NCI-H2029 (cell line): ENCODE measurements at places on chromosomes 11 and 22.

DNA sequence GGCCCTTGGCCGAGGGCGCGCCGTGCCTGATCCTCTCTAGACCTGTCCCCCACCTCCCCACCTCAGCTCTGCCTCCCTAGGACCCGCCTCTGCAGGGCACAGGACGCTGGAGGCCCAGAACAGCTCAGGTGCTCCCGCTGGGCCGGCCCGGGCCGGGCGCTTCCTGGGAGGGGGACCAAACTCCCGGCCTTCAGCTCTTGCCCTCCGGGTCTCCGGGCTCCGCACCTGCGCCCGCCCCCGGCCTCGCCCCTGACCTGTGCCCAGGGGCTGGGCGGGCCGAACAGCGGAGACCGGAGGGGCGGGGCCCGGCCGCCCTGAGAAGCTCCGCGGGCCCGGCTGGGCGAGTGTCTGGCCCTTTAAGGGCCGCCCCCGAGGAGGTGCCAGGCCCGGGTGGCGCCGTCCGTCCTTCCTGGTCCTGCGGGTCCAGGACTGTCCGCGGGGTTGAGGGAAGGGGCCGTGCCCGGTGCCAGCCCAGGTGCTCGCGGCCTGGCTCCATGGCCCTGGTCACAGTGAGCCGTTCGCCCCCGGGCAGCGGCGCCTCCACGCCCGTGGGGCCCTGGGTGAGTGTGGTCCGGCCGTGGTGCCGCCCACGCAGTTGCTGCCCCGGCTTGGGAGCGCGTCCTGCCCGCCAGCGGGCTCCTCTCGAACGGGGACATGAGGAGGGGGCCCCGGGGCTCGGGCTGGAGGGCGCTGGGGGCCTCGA, at the start of gene SSH3:
SSH3 (plus strand) TSS at position 399 of the 703 bp plus-strand sequence; CDS start at position 495, 96 bp downstream.
- peak; percentile 65 for DNase-seq

DNA sequence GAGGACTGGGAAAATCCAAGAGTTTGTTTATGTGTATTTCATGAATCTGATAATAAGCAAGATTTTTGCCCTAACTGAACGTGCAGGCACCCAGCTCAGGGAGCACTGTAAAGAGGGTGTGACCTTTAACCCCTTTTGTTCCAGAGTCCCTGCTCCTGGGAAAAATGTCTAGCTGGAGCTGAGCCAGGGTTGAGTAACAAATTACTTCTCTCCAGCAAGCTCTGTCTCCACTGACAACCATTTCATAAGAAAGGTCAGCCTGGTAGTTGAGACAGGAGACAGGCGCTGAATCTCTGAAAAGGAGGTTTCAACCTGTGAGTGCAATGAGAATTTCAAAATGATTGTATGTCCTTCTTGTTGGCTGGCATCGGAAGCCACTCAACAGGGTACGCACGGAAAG, 156.4 kb upstream of the NARS2 start:
- DNase-seq = peak; percentile 47

- peak; percentile 41 for DNase-seq
These were observed 1313.6 kb downstream of the TBC1D22A start for GRCh38 chr22:48076008-48076407.

- DNase-seq = no peak
These were observed 173.7 kb upstream of the NECTIN1 start for GRCh38 chr11:119902656-119903231.

- no peak for DNase-seq
These were observed 60.5 kb upstream of the KCNQ1OT1 start for GRCh38 chr11:2760196-2760871.

DNA sequence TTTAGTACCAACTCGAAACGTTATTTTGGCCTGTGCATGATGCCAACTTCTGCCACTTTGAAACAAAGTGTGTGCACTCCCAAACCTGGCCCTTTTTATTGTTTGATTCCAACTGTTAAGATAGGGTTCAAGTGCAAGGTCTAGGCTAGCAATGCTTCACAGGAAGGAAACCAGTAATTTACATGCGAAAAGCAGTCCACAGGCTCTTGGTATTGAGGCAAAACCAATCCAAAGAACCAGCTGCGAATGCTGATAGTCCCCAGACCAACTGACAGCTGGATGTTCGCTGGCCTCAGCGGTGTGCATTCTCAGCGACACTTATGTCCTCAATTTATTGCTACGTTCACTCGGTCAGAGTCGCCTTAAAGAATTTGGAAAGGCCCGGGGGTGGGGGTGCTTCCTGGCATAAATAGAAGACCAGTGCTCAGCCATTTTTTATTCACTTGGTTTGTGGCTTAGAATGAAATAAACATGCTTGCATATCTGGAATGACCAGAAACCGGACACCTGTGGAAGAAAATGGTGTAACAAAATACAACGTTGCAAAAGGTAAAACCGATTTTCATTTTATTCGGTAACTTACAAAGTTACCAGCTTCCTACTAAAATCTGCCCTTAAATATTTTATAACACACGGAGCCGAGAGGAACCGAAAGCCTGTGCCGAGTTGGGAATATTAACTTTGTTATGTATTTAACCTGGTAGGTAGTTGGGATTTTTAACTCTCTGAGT, 1.6 kb downstream of the CPT1A start:
- DNase-seq = peak; percentile 38

DNA sequence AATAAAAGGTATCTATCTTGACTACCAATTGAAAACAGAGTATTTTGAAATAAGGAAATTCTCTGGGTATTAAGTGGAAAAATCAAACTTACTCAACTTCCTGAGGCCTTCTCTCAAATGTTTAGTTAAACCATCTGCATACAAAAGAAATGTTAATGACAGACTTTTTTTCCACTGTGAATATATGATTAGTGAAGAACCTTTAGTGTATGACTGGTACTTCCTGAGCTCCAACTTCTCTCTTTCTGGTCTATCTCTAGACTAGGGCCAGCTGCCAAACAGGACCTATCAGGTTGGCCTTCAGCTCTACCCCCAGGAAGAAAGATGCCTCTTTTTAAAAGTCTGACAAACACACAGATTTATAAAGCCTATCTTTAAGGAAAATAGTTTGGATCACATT, 68.8 kb upstream of the SCUBE2 start:
- no peak for DNase-seq

- no peak for DNase-seq
These were observed 10.2 kb downstream of the ADAMTS8 start for GRCh38 chr11:130418210-130418609.

DNA sequence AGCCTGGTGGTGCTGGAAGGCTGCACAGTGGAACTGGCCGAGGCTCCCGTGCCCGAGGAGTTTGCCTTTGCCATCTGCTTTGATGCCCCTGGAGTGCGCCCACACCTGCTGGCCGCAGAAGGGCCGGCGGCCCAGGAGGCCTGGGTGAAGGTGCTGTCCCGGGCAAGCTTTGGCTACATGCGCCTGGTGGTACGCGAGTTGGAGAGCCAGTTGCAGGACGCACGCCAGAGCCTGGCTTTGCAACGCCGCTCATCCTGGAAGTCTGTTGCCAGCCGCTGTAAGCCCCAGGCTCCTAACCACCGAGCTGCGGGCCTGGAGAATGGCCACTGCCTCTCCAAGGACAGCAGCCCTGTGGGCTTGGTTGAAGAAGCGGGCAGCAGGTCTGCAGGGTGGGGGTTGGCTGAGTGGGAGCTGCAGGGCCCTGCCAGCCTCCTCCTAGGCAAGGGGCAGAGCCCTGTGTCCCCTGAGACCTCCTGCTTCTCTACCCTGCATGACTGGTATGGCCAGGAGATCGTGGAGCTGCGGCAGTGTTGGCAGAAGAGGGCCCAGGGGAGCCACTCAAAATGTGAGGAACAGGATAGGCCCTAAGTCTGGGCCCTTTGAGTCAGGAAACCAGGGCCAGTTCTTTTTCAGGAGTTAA, 1.9 kb upstream of the SMDT1 start:
- DNase-seq = no peak

GRCh38 chr11:36509201-36509639, 852 bp downstream of the TRAF6 start:
- no peak for DNase-seq

DNA sequence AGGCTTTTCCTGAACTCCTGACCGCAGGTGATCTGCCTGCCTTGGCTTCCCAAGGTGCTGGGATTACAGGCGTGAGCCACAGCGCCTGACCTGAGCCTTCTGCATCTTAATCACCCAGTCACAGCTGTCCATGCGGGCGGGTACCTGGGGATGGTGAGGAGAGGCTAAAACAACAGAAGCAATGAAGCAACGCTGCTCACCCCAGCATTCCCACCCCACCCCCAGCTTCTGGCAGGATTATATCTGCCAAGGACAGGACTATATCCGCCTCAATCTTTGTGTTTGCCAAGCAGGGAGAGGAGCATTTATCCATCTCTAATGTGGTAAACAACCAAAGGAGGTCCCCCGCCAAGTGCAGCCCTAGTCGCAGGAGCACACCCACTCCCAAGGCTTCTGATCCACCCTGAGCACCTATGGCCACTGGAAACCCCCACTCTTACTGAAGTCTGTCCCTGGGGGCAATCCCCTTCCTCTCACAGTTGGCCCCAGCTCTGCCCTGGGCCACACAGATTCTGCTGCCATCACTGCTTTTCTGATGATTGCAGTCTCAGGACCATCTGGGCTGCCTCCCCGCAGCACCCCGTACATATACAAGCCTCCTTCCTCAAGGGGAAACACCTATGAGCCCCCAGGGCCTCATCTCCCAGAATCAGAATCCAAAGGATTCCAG, 8.8 kb upstream of the LGALS2 start:
- DNase-seq = no peak

DNA sequence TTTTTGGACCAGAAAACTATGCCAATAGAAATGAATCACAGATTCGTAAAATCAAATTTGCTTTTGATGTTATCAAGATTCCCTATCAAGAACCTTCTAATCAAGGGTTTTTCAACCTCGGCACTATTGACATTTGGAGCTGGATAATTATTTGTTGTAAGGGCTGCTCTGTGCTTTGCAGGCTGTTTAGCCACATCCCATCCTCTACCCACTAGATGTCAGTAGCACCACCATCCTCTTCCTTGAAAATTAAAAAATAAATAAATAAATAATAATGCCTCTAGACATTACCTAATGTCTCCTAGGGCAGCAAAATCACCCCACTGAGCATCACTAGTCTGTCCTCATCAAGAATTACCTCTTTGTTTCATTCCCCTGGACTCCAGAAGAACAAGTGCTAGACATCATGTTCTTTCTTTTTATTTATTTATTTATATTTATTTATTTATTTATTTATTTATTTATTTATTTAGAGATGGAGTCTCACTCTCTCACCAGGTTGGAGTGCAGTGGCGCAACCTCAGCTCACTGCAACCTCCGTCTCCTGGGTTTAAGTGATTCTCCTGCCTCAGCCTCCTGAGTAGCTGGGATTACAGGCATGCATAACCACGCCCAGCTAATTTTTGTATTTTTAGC, 744.7 kb downstream of the KCNA4 start:
- DNase-seq = no peak

DNA sequence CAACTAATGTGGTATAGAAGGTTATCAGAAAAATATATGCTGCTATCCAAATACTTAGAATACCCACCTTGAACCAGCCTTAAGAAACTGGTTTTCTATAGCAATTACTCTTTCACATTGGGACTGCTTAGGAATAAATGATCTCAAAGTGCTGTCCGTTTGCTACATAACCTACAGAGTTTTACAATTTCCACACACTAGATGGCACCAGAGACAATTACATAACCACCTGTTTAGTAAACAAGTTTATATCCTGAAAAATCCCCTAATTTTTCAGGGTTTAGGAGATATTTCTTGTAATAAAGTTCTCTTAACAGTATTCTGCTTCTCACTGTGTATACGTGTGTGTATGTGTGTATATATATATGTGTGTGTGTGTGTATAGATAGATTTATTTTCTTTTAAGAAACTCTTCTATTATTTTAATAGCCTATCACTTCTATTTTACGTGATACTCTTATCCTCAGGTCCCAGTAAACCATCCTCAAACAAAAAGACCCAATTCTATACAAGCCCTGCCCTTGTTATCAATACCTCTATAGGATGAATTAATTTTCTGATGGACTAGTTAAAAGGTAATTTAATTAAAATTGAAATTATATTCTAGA, 6.7 kb upstream of the OR5I1 start:
- DNase-seq = peak; percentile 3

DNA sequence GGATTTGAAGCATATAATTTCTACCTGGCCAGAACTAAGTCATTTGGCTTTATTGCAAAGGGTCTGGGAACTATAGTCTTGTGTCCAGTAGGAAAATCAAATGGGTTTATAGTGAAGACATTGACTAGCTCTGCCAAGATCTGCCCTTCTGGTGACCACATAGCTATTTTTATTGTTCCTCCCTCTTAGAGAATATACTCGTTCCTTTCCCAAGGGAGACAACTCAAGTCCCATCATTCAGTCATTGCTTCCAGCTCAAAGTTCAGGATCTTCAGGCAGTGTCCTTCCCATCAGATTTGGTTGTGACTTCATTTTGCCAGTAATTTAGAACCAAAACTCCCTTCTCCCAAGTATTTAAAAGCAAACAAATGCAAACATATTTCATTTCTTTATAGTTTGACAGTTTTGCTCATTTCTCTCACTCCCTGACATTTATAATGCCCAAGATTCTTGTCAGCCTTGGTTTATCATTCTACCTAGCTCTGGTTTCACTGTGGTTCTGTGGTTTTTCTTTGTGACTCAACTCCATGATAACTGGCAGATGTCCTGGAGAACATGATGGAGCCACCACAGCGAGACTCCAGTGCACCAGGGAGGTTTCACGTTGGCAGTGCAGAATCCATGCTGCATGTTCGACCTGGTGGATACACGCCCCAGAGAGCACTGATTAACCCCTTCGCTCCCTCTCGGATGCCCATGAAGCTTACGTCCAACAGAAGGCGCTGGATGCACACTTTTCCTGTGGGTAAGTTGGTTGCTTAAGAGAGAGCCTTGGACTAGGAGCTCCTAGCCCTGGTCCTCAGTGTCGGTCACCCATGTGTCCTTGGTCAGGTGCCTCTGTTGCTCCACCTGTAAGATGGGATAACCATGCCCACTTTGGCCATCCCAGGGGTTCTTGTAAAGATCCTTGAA, 64.9 kb downstream of the DEPDC5 start:
- no peak for DNase-seq
